ENCODE measurements at places on chromosomes 6 and 20.

- DNase-seq: peak; percentile 47
Measured at GRCh38 chr6:15254070-15254975, 8.5 kb downstream of the JARID2 start.

DNA sequence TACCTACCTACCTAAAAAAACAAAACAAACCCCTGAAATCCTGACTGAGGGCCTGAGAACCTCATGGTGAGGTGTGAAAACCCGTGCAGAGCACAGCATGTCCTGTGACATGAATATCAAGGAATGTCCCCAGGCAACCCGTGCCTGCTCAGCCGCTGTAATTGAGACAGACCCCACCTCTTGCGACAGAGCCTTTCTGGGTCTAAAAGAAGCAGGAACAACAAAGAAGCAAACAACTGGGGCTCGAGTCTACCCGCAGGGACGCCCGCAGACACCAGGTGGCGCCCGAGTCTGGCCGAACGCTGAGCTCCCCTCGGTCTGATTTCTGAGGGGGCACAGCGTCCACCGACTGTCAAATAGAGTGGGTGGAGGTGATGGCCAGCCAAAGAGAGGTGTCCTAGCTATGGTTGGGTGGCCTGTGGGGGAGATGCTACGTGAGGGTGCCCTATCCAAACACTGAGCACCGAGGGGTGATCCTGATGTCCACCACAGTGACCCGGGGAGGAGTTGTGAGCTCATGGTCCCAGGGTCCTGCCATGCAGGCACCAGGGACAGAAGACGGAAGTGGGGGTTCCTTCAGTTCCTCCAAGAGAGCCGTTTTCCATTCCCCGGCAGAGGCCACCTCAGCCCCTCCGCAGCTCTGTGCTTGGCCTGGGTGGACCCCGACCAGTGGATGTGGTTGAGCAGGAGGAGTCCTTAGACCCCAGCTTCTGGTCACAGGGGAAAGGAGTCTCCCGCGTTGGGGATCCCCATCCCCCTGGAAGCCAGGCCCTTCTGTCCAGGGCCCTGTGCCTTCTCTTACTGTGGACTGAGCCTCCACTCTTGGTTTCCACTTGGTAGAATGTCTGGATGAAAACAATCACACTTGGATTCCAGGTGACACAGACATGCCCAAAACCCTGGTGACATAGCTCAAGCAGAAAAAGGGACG lies 268.2 kb downstream of the CDC5L start:
- DNase-seq: peak; percentile 75

DNA sequence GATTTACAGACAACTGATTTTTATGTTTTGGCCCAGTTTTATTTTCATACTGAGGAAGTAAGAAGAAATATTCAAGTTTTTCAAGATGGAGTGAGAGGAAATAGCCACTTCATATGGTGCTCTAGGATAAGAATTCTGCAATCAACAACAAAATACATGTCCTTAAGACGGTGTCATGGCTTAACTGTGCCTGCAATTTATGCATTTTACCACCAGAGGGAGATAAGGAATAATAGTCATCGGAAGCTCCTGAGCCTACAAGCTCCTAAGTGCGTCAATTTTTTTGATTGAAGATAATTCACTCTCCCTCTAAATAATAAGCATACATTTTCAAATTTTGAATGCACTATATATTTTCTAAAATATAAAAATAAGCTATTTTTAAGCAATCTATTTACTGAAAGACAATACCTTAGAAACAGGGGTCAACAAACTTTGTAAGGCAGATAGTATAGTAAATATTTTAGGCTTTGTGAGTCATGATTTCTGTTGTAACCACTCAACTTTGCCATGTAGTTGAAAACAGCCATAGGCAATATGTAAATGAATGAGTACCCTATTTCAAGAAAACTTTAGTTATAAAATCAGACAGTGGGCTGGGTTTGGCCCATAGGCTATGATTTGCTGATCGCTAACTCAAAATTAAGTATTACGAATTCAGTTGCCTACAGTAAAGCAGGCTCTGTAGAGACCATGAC lies 230.9 kb upstream of the DTNBP1 start:
- peak; percentile 83 for DNase-seq

- DNase-seq: no peak
Measured at GRCh38 chr20:56628015-56628872, 862 bp upstream of the TFAP2C start.

GRCh38 chr20:35912881-35913280 lies 41.4 kb downstream of the SCAND1 start:
- DNase-seq: no peak

DNA sequence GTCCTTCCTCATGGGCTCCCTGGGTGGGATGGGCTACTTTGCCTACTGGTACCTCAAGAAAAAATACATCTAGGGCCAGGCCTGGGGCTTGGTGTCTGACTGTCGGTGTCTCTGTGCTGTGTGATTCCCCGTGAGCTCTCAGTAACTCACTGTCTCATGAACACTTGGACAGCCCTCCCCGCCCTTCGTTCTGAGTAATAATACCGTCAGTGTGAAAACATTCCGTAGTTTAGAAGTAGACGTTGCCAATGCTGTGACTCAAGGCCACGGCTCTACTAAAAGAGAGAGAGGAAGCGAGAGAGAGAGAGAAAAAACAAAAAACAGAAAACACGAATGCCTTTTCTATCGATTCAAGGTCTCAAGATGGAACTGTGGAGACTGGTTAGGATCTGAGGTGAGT lies 31.8 kb downstream of the FITM2 start:
- no peak for DNase-seq

DNA sequence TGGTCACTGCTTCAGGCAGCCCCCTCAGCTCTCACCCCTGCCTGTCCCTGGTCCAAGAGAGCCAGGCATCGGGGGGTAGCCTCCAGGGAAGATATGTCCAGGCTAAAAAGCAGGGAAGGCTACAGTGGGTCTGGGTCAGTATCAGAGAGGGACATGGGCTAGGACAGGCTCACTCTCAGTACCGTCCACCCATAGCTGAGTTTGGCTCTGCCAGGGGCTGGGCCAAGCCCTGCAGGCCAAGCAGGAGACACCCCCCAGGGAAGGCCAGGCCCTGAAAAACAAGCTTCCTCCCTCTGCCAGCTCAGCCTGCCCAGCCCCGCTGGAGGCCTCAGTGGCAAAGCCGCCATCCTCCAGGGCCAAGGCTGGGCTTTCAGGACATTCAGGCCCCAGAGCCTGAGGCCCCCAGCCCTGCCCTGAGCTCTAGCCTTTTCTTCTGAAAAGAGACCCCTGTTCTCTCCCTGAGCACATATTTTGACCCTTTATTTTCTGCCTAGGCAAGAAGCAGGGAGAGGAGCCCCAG lies 28.6 kb upstream of the TGM2 start:
- DNase-seq: no peak

GRCh38 chr20:60271597-60271996 lies 313.4 kb downstream of the CDH26 start:
- DNase-seq: no peak

DNA sequence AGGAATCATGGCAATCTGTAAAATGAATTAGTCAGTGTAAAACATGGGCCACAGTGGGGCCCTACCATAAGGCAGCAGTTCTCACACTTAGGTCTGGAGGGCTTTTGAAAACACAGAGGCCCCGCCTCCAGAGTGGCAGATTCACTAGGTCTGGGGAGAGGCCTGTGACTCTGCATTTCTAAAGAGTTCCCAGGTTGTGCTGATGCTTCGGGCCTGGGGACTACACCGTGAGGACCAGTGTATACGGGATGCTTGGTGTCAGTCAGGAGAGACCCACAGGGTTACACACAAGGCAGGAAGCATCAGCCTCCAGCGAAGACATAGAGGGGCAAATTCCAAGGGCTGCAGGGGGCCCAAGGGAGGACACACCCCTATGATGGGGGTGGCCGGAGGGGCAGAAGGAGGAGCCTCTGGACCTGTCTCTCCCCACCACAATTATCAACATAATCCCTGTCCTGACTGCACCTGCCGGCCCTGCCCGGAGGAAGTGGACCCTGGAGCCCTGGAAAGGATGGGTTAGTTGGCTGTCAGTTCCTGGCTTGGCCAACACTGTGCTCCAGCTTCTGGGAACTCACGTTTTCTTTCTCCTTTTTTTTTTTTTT lies 46.7 kb downstream of the FGD2 start:
- no peak for DNase-seq

- peak; percentile 25 for DNase-seq
Measured at GRCh38 chr6:42165016-42165415, 8.1 kb upstream of the GUCA1A start.

GRCh38 chr20:22836211-22836610 lies 198.9 kb upstream of the SSTR4 start:
- DNase-seq: no peak

- no peak for DNase-seq
Measured at GRCh38 chr20:61044499-61044898, 207.6 kb upstream of the CDH4 start.
